AG09309 (cell line): ENCODE measurements at places on chromosomes 5 and 9.

DNA sequence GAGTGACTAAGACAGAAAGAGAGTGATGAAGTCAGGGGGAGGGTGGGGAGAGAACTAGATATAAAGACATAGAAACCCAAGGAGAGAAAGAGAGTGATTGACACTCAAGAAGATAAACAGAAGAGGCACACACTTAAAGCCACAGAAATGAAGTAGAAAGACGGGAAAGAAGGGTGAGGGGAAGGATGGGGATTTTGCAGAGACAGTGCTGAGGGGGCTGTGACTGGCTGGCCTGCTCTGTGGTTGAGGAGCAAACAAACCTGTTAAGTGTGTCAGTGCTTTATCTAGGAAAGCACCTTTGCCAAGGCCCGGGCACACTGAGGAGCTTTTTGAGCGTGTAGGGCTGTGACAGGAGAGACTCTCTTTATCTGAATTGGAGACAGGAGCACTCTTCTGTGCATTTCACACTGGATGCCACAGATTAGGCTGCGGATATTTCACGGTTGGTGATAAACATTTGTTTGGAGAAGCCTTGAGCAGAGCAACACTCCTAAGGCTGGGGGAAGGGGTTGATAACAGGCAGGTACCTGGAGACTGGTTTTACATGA lies 109.1 kb downstream of the DOCK2 start:
- no peak for DNase-seq

DNA sequence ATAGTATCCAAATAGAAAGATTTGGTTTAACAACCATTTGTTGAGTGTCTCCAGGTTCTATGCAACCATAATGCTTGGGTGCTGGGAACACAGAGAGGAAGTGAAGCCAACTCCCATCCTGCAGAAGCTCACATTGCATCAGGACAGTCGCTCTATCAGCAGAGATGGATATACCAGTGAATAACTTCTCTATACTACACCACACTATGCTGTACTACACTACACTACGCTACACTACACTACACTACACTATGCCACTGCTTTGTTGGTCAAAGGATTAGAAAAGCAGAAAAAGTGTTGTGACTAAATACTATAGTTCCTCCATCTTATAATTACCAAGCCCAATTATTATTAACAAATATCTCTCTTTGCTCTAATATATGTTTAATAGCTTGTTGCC lies 89.2 kb upstream of the PRRC1 start:
- DNase-seq: no peak

DNA sequence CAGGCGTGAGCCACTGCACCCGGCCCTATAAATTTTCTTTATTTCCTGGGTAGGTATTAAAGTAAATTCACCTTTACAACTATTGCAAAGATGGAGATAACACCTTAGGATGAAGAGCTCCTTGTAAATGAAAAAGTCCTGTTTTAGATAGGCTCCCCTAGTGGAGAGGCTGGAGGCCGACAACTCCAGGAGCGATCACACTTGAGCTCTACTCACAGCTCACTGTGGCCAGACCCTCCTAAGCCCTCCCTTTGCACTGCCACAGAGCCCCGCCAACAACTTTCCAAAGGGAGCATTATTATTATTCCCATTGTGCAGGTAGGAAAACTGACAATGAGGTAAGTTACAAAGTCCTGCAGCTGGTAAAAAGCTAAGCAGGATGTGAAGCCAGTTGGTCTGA lies 139.1 kb upstream of the ERCC6L2 start:
- no peak for DNase-seq

GRCh38 chr5:72308853-72309191 lies 11.2 kb downstream of the MRPS27 start:
- no peak for DNase-seq

- DNase-seq: no peak
Measured at GRCh38 chr5:79705632-79706031, 16.0 kb downstream of the CMYA5 start.

DNA sequence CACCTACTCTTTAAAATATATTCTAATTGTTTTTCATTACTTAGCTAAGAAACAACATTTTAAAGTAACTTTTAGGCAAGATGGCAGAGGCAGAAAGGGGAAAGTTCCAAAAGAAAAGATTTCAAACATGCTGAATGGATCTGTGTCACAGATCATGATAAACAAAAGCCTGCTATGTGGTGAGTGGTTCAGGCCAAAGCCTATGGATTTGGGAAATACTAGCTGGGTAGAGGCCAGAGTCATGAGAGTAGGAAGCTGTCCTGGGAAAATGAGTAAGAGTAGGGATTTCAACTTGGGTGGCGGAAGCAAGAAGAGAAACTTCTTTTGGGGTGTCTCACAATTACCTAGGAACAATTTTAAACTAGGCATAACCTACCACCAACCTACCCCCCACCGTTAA lies 68.7 kb upstream of the GRHPR start:
- DNase-seq: no peak

- DNase-seq: no peak
Measured at GRCh38 chr9:20559231-20559890, 62.9 kb downstream of the MLLT3 start.

GRCh38 chr9:32832346-32832745 lies 49.0 kb downstream of the TMEM215 start:
- no peak for DNase-seq

- DNase-seq: no peak
Measured at GRCh38 chr9:28264368-28264767, 691.1 kb upstream of the C9orf72 start.

GRCh38 chr5:150508277-150508640 lies 328 bp downstream of the NDST1 start:
- DNase-seq: no peak

GRCh38 chr5:121497176-121497575 lies 354.5 kb upstream of the FTMT start:
- DNase-seq: no peak

DNA sequence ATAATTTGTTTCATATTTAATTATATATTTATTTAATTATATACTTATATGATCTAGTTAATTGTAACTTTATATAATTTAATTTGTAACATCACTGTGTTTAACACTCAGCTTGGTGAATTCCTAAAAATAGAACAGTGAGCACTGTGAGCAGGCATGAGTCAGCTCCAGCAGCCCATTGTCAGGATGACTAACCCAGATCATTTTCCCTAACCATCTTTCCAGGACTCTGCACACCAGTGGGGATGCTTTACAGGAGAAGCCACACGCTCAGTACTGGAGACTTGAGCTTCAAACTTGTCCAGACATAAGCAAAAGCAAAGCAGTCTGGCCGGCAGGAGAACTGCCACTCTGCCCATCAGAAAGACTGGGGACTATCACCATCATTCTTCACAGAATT lies 446.2 kb upstream of the TRPC7 start:
- peak; percentile 73 for DNase-seq

DNA sequence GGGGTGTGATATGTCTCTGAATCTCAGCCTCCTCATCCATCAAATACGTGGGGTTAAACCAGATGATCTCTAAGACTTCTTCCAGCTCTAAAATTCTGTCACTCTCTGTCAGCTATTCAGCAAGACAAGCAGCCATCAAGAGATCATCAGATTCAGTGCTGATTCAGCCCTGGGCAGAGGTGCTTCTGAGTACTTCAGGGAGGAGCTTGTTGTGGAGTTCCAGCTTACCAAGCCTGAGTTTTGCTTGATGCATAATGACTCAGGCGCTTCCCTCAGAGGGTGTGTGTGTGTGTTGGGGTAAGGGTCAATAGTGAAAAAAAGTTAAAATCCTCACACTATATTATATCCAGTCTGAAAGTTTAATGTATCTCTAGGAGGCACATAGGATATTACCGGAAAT lies 29.6 kb upstream of the TAF1L start:
- DNase-seq: no peak
